ENCODE measurements at places on chromosomes 4 and X.

GRCh38 chr4:61245069-61245714 is 45.1 kb downstream of the ADGRL3 start:
- no peak for DNase-seq

- DNase-seq: no peak
Observed at GRCh38 chr4:74858921-74859562, 64.7 kb upstream of the BTC start.

- no peak for DNase-seq
Observed at GRCh38 chrX:51893931-51894696, 691 bp downstream of the MAGED1 start.

GRCh38 chr4:73740353-73740778 is at the start of gene CXCL8:
CXCL8 (plus strand) TSS chr4:73740569; CDS start chr4:73740659, 90 bp downstream.
- DNase-seq: no peak

GRCh38 chr4:124903995-124904722 is 191.6 kb upstream of the ANKRD50 start:
- DNase-seq: no peak

DNA sequence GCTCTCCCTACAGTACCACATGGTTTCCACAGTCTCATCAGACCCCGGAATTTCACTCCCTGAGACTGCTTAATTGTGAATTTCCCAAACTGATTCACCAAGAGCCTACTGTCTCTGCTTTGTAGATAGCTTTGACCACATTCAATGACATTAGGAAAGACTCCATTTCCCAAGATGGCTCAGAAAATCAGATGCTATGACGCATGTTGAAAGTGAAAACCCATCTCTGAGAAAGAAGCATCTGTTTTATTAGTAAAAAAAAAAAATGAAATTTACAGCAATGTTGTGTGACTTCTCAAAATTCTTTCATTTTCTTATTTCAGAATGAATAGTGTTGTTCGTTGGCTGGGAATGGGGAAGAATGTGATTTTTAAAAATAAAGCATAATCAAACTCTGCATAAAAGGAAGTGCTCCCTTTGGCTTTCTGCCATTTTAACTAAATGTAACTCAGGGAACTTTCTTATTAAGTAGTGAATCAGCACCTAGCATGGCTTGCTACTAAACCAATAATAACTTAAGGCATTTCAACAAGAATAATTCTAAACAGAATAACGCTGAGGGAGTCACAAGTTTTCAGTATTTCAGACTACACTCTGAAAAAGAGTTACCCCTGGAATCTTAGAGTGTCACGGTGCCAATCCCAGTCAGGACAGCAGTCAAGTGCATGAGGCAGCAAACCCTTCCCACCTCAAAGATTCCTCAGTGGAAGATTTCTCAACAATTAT is 97.4 kb upstream of the MYOZ2 start:
- DNase-seq: no peak

DNA sequence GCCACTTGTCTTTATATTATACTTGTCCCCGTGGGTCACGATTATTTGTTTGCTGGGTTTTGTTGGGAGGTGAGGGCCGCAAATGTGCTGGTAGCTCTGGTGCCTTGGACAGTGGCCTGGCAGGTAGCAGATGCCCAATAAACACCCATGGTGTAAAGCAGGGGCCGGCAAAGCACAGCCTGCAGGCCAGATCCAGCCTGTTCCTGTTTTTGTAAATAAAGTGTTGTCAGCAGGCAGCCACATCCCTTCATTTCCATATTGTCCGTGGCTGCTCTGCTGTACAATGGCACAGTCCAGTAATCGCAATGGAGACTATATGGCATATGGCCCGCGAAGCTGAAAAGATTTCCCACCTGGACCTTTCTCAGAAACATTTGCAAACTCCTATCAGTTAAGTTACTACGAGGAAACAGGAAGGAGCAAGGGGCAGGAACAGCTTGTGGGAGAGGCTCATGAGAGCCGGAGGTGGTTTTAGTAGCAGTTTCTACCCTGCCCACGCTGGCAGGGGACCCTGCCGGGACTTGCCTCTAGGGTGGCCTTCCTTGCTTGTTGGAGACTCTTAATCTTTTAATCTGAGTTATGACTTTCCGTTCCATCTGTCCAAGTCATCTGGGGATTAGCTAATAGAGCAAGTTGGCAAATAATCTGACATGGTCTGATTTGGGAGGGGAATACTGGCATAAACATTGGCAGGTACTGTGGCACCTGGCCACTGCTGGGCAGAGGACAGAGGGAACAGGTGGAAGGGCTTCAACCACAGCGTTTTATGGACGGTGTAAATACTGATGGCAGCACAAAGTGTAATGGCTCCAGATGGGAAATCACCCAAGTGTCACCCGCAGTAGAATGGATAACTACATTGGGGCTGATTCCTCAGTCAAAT is 19.6 kb downstream of the CLCN4 start:
- DNase-seq: no peak

Measured in T-helper 17 cell (primary cell).